ENCODE measurements at places on chromosomes 16 and 17. TPM values are rescaled to one million over a fixed set of nuclear protein-coding genes. Genes with fewer than 3 reads are reported as not detected.

NT5M gene
- polyA plus RNA-seq = 0.61 TPM

KCNH4 gene
- polyA plus RNA-seq = 0.09 TPM

DNA sequence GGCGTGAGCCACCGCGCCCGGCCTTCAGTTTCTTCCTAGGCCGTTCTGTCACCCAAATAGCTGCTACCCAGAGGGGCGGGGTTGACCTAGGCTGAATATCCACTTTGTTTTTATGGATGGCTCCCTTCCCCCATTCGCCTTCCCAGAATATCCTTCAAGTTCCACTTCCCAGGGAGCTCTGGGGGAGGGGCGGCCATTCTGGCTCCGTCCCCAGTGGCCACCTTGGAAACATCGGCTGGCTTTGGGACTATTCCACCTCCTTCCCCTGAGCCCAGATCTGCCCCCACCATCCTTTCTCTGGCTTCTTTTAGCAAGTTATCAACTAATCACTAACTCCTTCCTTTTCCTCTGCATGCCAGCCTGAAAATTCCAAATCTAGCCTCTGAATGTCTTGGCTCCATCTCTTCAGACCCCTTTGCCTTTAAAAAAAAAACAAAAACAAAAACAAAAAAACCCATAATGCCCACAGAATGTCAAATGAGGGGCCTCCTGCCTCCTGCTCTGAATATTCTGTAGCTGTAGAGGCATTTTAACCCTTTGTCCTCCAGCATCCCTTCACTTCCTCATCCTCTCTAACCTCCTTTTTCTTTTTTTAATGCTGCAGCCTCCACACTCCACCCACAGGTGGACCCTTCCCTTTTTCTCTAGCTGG, 6.4 kb downstream of the ATP1B2 start:
- H3K36me3 ChIP-seq = no peaks in the 10 kb centered on the region
- H3K27me3 ChIP-seq = peaks cover 11% of the 10 kb centered on the region
- peaks cover under 1% of the 10 kb centered on the region for H3K4me1 ChIP-seq
- H3K4me3 ChIP-seq = no peak overlapping the region

GRCh38 chr17:3879186-3879585, 13.7 kb downstream of the CAMKK1 start:
- no peak overlapping the region for H3K4me3 ChIP-seq
- peaks cover 4% of the 10 kb centered on the region for H3K36me3 ChIP-seq
- H3K27ac ChIP-seq = peak overlapping the region; percentile 34
- no peaks in the 10 kb centered on the region for H3K27me3 ChIP-seq

- H3K4me1 ChIP-seq = no peaks in the 10 kb centered on the region
- DNase-seq = no peak
- H3K27ac ChIP-seq = no peak overlapping the region
- peaks cover 17% of the 10 kb centered on the region for H3K27me3 ChIP-seq
Measured at GRCh38 chr16:55821210-55821609, 11.7 kb downstream of the CES1 start.

GRCh38 chr16:83356266-83356665, 451.5 kb upstream of the HSBP1 start:
- peaks cover 3% of the 10 kb centered on the region for H3K27me3 ChIP-seq
- H3K27ac ChIP-seq = no peak overlapping the region
- no peak for DNase-seq
- H3K36me3 ChIP-seq = no peaks in the 10 kb centered on the region
- no peak overlapping the region for H3K4me3 ChIP-seq
- H3K4me1 ChIP-seq = no peaks in the 10 kb centered on the region

DNA sequence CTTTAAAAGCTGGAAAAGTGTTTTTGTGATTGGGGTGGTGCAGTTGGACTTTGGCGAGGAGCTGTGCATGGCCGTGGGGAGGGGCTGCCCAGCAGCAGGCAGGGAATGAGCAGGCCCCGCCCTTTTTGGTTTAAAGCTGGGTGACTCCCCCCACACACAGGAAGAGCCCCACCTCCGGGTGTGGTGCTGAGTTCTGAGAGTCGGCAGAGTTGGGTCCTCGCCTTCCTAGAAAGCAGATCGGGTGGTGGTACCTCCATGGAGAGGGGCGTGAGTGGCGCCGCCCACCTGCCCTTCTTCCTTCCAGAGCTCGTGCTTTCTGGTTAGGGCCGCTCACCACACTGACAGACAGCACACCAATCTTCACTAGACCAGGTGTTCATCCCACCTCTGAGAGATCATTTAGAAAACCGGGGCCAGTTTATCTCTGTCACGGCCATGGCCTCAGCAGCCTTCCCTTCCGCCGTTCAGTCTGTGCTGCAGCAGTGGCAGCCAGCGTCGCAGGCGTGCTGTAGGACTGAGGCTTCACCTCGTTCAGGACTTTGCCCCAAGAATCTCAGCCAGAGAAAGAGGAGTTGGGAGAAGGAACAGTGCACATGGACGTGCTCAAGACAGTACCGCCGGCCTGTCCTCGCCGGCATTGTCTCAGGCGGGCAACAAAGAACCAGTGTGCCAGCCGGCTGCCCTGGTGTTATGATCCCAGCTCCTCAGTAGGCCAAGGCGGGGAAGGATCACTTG, 144.0 kb upstream of the CHMP6 start:
- no peak for DNase-seq
- peaks cover 7% of the 10 kb centered on the region for H3K36me3 ChIP-seq
- H3K27me3 ChIP-seq = no peaks in the 10 kb centered on the region
- H3K27ac ChIP-seq = no peak overlapping the region

All from naive B cell (primary cell).